ENCODE measurements at places on chromosomes 3 and 15. TPM values are rescaled to one million over a fixed set of nuclear protein-coding genes. Genes with fewer than 3 reads are reported as not detected.
A peak's percentile ranks its signal among the peaks of the same experiment; 100 is the strongest.

DNA sequence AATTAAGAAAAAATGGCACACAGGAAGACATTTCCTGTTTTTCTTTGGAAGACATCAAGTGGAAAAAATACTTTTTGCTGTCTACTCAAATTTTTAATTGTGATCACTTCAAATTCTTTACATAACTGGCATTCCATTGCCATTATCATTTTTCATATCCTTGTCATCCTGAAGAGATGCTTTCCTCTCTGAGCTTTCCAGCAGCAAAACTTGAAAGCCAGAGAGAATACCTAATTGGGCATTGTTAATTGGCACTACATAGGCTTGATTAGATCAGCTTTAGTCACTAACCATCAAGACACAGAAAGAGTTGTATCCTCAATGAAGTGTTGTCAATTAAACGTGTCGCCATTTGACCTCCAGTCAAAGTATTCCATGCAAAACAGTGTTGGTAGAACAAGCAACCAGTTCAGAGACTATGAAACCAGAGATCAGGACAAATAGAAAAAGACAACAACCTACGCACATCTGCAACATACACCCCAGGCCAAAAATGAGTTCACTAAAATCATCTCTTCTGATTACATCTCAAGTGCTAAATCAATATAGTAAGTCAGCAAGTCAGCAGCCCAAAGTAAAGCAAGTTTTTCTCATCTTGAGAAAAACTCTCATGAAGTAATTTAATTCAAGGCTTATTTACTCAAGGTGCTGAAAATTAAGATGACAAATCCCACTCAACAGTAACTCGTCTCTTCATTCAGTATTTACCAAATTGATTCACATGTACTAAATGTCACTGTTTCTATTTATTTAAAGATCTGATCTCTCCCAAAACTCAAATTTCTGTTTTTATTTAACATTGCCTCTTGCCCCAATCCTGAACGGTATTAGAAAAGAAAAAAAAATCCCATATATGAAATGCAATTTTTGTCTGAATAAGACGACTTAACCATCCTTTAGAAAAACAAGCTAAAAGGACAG, 123.0 kb downstream of the SUCLG2 start:
- DNase-seq = no peak

- DNase-seq = no peak
Observed at GRCh38 chr3:60096403-60096802, 1046.6 kb upstream of the CFAP20DC start.

PLSCR2 gene
- not detected for polyA plus RNA-seq

DNA sequence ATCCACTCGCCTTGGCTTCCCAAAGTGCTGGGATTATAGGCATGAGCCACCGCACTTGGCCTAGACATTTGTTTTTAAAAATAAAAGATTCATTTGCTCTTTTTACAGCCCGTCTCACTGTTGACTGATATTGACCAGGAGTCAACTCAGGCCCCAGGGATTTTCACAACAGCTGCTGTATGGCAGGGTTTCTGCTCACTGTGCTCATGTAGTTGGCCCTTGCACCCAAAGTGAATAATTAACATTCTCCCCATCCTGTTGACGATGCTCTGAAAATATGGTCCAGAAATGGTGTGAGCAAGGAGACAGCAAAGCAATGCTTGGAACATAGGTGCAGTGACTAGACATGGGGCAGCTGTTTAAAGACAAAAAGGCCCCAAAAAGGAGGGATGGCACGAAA, 2.9 kb upstream of the CCR5 start:
- DNase-seq = no peak

IL17RC gene
- polyA plus RNA-seq = 9.5 TPM

PLD1 gene
- polyA plus RNA-seq = not detected

GRCh38 chr15:32641517-32642059, at the start of gene SCG5:
Gene SCG5, plus strand, starts transcription at chr15:32641710. Its CDS starts 1,883 bp downstream, at chr15:32643593.
- DNase-seq = no peak

DNA sequence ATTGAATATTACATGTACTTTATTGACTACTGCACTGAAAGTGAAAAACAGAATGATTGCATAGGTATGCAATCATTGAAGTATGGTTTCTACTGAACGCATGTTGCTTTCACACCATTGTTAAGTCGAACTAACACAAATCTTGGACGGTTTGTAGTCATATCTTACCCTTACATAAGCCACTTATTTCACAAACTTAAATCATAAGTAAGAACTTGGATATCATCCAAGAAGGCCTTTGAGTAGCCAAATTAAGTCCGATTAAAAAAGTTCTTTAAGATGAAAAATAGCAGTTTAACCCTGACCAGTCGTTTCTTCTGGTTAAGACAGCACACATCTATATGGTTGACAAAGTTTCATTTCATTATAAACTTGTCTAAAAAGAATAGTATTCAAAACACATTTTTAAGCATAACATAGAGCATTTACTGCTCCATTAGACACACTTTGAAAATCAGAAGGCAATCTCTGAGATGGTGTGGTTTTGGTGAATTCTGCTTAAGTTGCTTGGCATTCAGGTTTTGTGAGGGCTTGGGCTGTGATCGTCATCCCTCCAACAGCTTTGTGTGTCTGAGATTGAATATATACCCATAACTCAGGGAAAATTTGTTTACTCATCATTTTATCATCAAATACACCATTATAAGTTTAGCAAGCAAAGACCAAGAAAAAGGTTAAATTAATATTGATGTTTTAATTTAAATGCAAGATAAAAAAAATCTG, 92.2 kb downstream of the NFKBIZ start:
- DNase-seq = no peak

ARL14 gene
- not detected for polyA plus RNA-seq

DNA sequence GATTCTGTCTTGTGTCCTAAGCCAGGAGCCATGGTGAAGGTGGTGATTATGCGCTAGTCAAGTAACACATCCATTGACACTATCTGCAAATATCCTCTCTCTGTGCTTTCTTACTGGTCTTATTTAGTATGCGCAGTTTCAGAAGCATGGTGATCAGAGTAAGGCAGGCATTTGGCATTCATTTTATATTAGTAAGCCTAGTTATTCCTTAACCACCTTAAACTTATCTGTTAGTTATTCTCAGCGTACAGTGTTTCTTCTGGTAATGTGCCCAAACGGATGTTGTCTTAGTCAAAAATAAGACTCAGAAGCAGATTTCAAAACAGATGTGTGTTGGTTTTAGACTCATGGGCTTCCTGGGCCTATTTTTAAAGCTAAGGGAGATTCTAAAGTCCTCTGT, 329.2 kb downstream of the GRM7 start:
- no peak for DNase-seq

KNG1 gene
- polyA plus RNA-seq = 0.07 TPM

DNA sequence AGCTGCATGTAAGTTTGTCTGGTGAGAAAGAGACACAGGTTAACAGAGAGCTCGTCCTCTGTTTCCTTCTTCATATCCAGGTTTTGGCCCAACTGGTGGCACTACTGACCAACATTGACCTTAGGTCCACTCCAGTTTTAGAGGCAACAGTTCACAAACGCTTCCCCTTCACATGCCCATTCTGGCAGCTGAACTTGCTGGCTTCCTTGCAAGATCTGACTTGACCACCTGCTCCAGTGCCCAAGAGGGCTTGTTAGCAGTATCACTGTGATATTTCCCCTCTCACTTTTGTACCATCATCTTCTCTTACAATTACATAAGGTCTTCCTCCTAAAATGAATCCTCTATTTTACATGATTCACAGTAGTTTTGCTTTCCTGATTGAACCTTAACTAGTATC, 71.3 kb downstream of the CNTN6 start:
- DNase-seq = no peak

MEIS2 gene
- polyA plus RNA-seq = not detected

PLAAT1 gene
- polyA plus RNA-seq = not detected

FYCO1 gene
- polyA plus RNA-seq = 6.0 TPM

DNA sequence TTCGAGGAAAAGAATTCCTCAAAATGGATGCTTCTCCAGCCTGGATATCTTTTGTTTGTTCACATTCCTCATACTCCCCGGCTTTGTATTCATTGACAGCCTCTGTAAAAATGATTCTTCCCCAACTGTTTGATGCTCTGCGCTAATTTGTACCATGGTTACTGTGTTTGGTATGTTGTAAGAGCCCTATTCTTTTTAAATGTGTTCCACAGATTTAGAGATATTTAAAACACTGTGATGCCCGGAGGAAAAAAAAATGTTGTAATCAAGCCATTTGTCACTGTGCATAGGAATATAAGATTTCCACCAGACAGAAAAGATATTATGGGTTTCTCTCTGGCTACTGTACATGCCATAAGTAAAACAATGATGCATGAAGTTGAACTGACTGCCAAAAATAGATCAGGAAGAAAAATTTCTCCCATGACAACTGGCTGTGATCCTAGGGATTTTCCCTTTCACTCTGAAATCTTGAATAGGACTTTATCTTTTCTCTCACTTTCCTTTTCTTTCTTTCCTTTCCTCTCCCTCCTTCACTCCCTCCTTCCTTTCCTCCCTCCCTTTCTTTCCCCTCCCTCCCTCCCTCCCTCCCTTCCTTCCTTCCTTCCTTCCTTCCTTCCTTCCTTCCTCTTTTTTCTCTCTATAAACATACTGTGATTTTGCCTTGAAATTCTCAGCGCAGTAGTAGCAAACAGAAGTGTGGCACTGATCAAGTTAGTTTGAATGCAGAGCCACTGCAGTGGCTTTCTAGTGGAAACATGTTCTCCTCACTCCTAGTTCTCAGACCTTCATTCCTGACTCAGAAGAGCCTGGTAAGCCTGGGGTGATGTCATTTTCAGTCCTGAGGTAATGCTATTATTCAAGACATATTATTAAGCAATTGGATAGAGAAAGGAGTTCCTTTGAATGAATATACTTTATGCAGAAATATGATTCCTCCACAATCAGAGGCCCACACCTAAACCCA, 254.9 kb upstream of the TBL1XR1 start:
- DNase-seq = no peak

AHSG gene
- not detected for polyA plus RNA-seq

- no peak for DNase-seq
Observed at GRCh38 chr15:78995921-78996893, 51.4 kb upstream of the CTSH start.

DNA sequence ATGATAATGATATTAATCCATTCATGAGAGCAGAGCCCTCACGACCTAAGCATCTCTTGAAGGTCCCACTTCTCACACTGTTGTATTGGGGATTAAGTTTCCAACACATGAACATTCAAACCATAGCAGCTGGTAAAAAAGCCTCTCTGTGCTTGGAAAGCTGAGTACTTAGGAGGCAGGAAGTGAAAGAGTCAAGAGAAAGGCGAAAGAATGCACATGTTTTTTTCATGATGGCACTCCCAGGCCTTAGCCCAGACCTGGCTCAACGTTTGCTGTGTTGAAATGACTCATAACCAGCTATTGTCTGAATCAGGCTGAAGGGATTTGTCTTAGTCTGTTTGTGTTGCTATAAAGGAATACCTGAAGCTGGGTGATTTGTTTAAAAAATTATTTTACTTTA, 84.4 kb upstream of the RGMA start:
- DNase-seq = no peak

- no peak for DNase-seq
Observed at GRCh38 chr15:101101676-101102075, 150.2 kb downstream of the CHSY1 start.

GRCh38 chr15:59791755-59792154, 102.6 kb upstream of the BNIP2 start:
- DNase-seq = peak; percentile 23

GRCh38 chr3:189839576-189839975, 208.4 kb downstream of the TP63 start:
- no peak for DNase-seq

DNA sequence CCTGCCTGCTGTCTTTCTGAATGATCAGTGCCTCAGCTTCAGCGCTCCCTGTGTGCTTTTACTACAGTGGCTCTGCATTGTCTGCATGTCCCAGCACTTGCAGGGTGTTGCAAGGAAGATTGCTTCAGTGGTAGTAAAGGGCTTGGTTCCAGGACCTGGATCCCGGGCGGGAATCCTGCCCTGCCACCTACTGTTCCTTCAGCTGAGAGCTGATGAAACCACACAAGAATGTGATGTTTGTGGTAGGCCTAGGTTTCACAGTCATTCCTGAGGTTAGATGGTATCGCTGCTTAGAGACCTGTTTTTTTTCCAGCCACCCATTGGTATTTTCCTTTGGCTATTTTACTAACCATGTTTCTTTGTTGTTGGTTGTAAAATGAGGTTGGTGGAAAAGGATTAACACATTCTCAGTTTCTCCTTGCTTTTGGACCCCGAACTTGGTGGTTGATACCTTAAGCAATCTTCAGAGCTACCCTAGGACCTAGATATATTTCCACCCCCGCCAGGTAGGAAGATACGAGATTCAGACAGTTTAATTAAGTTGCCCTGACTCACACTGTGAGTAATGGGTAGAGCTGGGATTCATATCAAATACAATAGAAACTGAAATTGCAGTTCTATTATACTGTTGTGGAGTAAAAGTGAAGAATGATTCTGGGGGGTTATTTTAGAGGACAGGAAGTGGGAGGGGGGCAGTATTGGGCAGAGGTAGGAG, 11.4 kb downstream of the GPR87 start:
- DNase-seq = no peak

AGTR1 gene
- not detected for polyA plus RNA-seq

DNA sequence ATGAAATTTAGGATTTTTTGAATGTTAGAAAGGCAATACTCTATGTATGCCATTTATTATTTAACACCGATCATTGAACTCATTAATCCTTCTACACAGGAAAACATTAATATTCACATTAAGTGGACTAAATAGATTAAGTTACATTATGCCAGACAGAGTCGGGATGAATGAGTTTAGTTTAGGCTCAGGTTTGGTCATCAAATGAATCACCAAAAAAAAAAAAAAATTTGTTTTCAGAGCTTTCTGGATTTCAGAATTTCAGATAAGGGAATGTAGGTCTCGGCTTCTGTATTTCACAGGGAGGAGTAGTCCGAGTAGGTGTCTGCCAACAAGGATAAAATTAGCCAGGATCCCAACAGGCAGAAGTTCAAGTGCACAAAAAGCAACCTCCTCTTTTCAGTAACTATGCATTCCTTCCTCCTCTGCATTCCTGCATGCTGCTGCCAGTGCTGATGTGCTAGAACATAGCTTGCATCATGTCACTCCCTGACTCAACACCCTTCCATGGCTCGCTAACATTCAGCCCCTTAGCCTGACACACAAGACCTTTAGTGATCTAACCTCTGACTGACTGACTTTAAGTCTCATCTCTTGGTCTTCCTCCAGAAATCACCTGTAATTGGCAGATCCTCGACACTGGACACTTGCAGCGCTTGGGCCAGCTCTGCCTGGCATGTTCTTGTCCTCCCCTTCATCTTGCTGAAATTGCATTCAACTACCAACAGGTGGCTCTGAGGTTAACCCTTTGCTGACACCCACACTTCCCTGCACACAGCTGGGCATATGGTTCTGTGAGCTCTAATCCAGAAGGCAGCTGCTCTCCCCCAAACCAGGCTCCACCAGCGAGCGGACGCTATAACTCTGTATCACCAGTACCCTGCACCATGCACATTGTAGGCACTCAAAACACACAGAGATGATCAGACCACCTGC, 145.4 kb upstream of the PROK2 start:
- no peak for DNase-seq

All from naive thymus-derived CD8-positive, alpha-beta T cell (primary cell).